ENCODE measurements at places on chromosomes 2 and 18.

GRCh38 chr2:10926191-10926820, 14.6 kb downstream of the KCNF1 start:
- no peak for DNase-seq

DNA sequence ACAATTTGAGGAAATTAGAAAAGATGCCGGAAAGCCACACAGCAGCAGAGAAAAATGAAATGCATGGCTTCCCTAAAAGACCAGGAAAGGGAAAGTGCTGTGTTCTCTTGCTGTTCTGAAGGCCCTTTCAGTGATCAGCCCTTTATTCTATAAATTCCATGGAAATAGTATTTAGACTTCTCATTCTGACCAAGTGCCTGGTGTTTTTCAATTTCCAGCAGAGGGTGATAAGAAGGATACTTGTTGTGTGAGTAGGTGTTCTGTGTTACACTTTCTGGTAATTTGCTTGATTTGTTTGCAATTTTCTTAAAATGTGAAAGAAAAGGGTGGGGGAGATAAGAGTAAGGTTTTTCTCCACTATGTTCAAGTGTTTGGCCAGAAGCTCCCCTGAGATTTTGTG, 504.5 kb downstream of the IRS1 start:
- no peak for DNase-seq

- no peak for DNase-seq
These were observed 46.8 kb upstream of the TTC21B start for GRCh38 chr2:166000401-166000800.

DNA sequence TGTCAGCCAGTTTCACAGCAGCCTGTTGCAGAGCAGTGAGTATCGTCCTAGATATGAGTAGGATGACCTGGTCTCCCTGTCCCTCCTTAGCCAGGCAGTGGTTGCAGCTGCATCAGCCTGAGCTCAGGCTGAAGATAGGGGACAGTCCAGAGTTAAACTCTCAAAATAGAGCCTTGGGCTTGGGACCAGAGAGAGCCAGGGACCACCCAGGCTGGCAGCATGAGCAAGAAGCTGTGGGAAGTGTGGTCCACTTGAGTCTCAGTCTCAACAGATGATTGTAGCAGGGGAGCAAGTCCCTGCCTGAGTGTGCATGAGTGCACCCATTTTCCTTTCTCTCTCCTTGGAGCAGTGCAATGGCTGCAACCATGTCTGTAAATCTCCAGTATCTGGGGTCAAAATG, 38.0 kb upstream of the TACR1 start:
- DNase-seq, result no peak
